Pons (tissue), 1 donor: ENCODE measurements at places on chromosomes 2 and 18.

- peak; percentile 42 for DNase-seq
Measured at GRCh38 chr2:221836095-221836494, 264.0 kb upstream of the EPHA4 start.

DNA sequence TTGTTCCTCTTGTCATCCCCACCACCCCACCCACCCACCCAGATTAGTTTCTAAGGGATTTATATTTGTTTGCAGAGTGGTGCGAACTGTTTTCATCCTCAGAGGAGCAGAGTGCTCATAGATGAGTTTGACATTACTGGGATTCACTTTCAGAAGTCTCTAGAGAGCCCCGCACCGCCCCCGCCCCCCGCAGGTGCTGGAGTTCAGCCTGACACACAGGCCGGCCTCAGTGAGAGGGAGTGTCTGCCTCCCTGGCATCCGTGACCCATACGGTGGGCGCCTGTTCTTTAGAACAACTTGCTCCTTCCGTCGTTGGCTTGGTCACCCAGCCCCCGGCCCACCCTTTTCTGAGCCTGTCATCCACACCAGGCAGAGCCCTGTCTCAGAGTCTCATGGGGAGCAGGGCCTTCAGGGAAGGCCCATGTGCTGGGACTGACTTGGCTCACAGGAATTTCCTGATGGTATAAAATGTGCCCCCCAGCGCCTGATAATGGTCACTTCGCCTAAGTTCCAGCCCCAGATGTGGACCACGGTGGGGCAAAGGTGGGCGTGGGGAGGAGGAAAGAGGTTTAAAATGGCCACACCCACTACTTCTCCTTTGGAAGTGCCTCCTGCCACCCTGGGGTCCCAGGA is 44.3 kb downstream of the HPCAL1 start:
- no peak for DNase-seq

- DNase-seq, result no peak
Measured at GRCh38 chr2:103437161-103437560, 675.3 kb downstream of the TMEM182 start.

GRCh38 chr2:70746094-70746974 is 21.7 kb downstream of the ADD2 start:
- no peak for DNase-seq

GRCh38 chr2:41933046-41933420 is 114.8 kb upstream of the PKDCC start:
- DNase-seq, result no peak

GRCh38 chr2:103265521-103265920 is 503.7 kb downstream of the TMEM182 start:
- no peak for DNase-seq
